HT1080 (cell line): ENCODE measurements at places on chromosomes 2 and 18. TPM values are rescaled to one million over a fixed set of nuclear protein-coding genes. Genes with fewer than 3 reads are reported as not detected.

GRCh38 chr2:241853651-241854341, 4.9 kb downstream of the PDCD1 start:
- peak; percentile 65 for DNase-seq

Gene CDH20
- 0.05 TPM in 1 of 2 replicates, not detected in the other for total RNA-seq

DNA sequence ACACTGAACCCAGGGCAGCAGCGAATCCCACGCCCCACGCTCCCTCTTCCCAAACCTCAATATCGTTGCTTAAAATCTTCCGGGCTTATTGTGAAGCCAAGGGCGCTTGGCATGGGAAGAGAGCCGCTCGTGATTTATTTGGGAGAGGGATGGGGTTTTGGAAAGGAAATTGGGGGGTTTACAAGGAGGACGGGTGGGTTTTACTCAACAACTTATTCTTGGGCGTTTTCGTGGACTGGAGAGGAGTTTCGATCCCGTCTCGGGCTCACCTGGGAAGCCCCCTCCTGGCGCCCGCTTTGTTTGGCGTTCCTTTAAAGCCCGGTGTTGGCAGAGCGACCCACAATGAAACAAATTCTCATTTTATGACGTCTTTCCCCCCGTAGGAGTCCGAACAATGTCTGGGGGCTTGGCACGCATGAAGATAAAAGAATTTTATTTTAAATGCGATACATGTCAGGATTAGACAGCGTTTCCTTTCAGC, 135.3 kb downstream of the INSIG2 start:
- DNase-seq, result no peak

DNA sequence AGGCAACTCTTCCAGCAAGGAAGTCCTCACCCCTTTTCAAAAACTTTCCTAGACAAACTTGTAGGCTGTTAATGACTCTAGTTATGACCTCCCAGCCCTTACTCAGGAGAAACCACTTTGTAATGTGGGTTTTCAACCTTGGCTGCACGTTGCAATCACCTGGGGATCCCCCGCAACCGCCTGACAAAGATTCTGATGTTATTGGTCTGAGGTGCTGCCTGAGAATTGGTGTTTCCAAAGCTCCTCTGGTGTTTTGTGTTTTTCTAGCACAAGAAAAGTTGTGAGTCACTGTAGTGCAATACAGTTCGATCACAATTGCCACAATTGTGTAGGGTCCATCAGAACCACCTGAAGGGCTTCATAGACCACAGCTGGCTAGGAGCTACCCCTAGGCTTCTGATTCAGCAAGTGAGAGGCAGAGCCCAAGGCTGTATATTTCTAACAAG, 121.6 kb downstream of the SP100 start:
- DNase-seq, result no peak

Gene MTIF2
- total RNA-seq, result 41.8 and 49.4 TPM in 2 replicates

DNA sequence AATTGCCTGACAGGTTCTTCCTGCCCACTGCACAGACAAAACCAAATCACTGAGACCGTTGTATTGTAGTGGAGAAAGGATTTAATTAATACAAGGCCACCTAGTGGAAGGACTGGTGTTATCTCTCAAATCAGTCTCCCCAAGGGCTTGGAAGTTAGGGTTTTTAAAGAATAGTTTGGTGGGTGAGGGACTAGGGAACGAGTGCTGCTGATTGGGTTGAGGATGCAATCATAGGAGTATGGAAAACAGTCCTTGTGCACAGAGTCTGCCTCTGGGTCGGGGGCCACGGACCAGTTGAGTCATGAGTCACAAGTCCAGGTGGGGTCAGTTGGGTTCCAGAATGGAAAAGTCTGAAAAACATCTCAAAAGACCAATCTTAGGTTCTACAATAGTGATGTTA, 89.1 kb downstream of the B3GNT2 start:
- no peak for DNase-seq

DNA sequence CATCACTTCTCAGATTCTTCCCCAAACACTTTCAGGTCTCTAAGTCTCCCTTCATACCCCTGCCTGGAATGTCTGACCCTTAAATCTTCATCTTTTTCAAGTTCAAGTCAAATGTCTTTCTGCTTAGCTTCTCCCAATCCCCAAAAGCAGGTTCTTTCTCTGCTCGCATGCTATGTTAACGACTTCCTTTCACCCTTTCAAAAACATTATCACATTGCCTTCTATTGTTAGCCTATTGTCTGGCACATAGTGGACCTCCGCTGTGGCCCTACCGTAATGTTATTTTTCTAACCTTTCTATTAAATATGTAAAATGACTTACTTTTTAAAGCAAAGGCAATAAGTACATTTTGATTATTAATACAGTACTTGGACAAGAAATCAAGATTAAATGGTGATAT, 2.2 kb downstream of the CDKL4 start:
- DNase-seq, result no peak

Gene NXPH2
- 0.14 TPM in 1 of 2 replicates, not detected in the other for total RNA-seq

Gene CD302
- total RNA-seq, result 2.6 and 4.9 TPM in 2 replicates

Gene CRYGC
- 0.17 TPM in 1 of 2 replicates, not detected in the other for total RNA-seq

DNA sequence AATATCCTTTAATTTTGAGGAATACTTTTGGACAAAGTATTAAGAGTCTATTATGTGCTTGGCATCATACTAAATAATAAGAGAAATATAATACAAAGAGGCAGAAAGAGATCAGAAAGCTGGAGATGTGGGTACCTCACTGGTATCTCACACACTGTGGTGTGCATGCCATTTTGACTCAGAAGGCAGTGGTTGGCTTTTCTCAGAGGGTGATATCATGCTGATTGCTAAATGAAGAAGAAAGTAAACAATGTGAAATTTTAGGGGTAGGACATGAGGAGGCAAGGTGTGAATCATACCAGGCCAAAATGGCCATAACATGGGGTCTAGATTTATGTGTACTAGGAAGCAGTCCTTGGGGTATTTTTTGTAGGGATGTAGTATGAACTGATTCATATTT, 16.6 kb upstream of the SPOPL start:
- DNase-seq, result peak; percentile 6

DNA sequence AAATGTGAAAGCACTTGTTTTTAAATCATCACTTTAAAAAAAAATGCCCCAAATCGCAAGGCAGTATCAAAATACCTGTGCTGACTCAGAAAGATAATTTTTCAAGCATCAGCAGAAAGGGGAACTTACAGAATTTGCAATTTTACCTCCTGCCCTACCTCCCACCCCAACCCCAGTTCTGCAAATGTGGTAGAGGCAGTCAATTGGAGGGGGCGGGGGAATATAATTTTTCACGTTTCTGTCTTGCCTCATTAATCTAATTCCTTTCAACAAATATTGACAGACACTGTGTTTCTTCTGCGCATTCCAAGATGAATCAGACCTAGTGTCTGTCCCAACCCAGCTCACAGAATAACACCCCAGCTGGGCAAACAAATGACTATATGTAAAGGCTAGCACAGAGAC, 76.8 kb downstream of the ALPK2 start:
- peak; percentile 15 for DNase-seq

DNA sequence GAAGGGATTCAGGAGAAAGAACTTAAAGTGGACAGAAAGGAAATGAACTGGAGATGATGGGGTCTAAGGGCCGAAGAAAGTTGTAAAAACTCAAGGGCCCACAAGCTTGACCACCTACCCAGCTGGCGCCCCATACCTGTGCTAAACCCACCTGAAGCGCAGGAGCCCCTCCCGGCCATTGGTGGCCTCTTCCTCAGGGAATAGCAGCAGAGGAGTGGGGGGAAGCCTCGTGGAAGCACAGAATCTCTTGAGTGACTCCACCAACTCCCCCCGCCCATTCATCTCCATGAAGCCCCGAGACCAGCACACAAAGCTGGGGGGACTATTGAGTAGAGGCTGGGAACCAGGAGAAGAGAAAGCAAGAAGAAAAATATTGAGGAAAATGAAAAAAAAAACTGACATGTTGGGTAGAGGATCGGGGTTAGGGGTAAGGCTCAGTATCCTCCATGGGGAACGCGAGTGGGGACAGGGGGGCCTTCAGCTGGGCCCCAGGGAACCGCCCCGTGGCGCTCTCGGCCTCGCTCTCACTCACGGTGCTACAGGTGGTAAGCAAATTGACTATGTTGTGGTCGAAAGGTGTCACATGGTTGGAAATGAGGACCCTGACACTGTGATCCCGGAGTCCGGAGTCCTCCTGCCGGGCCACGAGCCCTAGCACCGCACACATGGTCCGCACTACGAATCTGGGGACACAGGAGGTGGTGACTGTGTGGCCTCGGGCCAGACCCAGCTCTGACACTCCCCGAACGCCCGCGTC, 728 bp downstream of the AUP1 start:
- DNase-seq, result peak; percentile 15

Gene MYO5B
- total RNA-seq, result 12.8 and 16.2 TPM in 2 replicates

DNA sequence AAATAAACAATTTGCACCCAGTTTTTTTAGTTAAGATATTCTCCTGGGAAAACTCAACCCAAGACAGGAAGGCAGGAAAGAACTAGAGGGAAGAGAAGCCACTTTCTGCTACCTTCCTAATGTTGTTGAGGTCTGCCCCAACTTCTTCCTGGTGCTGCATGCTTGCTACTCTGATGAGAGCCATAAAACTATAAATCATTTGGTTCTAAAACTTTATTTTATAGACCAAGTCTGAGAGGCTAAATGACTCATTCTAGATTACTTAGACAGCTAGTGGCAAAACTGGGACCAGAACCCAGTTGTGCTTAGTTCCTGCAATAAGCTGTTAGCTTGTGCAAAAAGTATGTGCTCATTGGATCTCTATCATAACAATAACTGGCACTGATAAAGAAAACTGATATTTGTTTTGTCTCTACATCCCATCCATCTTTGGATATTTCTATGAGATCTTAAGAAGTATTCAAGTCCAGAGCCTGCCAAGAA, 344.9 kb upstream of the SLC14A2 start:
- no peak for DNase-seq

DNA sequence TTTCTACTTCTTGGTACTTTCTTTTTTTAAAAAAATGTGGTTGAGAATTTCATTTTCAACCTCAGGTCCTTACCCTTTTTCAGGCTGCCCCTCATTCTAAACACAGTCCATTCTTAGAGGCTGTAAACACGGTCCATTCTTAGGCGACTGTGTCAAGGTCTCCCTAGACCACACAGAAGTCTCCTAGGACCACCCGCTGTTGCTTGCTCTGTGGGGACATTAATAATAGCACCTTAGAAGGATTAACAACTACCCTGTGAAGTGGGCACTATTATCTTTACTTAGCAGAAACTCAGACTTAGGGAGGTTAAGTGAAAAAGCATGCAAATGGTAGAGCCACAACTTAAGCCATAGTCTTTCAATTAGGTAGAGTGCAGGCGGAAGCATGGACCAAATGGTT, 91.7 kb downstream of the RBMS1 start:
- DNase-seq, result no peak

Gene IGFBP2
- total RNA-seq, result 5.2 and 5.3 TPM in 2 replicates

DNA sequence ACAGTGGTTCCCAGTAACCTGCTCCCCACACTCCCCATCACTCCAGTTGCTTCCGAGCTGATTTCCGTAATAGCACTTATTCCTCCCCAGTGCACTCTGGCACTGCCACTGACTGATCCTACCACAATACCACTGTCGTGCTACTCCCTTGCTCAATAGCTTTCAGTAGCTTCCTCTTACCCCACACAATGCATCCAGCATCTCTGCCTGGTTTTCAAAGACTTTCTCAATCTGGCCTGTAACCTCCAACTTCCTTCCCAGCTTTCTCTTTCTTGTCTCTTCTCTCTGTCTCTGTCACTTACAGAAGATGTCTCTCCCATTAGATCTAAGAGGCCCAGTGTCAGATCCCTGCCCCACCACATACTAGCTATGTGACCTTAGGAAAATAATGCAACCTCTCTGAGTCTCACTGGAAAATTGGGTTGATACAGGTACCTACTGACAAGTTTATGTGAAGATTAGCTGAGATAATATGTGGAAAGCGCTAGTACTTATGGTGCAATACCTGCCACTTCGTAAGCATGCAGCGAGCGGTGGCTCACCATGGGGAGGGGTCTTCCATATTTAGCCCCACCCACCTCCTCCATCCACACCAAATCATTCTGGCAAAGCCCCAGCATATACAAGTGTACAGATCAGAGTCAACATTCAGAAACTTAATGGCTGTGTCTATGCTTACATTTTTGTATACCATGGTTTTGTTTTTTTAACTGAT, 36.7 kb downstream of the SFXN5 start:
- no peak for DNase-seq

Gene SLC8A1
- 8.3 and 8.8 TPM in 2 replicates for total RNA-seq

Gene OXER1
- not detected in 2 replicates for total RNA-seq

DNA sequence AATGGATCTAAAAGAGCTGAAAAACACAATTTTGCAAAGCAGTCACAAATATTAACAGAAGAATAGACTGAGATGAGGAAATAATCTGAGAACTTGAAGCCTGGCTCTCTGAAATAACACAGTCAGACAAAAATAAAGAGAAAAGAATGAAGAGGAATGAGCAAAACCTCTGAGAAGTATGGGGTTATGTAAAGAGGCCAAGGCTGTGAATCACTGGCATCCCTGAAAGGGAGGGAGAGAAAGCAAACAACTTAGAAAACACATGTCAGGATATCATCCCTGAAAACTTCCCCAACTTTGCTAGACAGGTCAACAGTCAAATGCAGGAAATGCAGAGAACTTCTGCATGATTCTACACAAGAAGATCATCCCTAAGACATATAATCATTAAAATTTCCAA, 73.5 kb upstream of the LHCGR start:
- no peak for DNase-seq

Gene PDE1A
- total RNA-seq, result 0.07 TPM in 1 of 2 replicates, not detected in the other

GRCh38 chr2:160050147-160050546, 12.3 kb downstream of the PLA2R1 start:
- DNase-seq, result no peak

Gene IL36RN
- not detected in 2 replicates for total RNA-seq

DNA sequence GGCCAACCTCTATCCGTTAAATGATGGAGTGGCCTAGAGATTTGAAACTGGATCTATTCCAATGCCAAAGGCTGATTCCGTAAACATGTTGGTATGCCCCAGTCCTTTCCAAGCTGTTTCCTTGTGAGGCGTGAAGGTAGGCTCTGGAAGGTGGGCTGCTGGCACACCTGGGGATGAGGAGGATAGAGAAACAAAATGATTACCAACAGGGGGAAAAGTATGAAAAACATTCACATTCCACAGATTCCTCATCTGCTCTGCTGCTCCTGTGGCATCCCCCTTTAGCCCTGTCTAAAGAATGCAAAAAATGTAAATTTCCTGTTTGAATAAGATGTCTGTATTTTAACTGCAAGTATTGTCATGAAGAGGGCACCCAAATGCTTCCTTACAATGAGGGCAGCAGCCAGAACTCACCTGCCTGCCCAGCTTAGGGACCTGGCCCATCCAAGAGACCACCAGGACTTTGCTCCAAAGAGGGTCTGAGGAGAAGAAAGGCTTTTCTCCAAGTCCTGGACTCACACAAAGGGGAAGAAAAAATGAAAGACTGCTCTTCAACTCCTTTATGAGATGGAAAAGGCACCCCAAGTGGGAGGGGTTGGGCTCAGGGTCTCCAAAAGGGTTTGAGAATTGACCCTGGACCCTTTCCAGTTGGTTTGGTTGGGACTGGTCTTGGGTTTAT, 132.3 kb upstream of the PELI1 start:
- DNase-seq, result peak; percentile 38

Gene GULP1
- 18.5 and 21.8 TPM in 2 replicates for total RNA-seq
